Activated T-cell treated with anti-CD3 and anti-CD28 coated beads for 1 hour (primary cell): ENCODE measurements at places on chromosomes 4 and X.

- DNase-seq = no peak
Observed at GRCh38 chrX:50108264-50108663, 92.5 kb downstream of the AKAP4 start.

- DNase-seq = no peak
Observed at GRCh38 chrX:107008034-107008433, 8.0 kb upstream of the MORC4 start.

DNA sequence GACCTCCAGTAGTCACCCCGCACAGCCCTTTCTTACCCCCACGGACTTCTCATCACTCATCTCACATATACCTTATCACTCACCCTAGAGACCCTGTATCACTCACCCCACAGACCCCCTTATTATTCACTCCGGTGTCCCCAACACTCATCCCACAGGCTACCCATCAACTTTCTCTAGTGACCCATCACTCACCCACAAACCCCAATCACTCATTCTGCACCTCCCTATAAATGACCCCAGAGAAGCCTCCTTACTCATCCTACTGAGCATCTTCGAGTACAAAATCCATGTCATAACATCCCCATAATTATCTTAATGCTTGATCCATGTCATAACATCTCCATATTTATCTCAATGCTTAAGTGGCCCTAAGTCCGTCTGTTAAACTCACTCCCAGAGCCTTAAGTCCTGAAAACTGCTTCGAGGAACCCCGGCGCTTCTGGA is 934 bp downstream of the ZNF41 start:
- no peak for DNase-seq

GRCh38 chr4:22720091-22720490 is 27.4 kb downstream of the GBA3 start:
- DNase-seq = no peak

- DNase-seq = no peak
Observed at GRCh38 chr4:181475359-181475758, 767.8 kb upstream of the TENM3 start.

DNA sequence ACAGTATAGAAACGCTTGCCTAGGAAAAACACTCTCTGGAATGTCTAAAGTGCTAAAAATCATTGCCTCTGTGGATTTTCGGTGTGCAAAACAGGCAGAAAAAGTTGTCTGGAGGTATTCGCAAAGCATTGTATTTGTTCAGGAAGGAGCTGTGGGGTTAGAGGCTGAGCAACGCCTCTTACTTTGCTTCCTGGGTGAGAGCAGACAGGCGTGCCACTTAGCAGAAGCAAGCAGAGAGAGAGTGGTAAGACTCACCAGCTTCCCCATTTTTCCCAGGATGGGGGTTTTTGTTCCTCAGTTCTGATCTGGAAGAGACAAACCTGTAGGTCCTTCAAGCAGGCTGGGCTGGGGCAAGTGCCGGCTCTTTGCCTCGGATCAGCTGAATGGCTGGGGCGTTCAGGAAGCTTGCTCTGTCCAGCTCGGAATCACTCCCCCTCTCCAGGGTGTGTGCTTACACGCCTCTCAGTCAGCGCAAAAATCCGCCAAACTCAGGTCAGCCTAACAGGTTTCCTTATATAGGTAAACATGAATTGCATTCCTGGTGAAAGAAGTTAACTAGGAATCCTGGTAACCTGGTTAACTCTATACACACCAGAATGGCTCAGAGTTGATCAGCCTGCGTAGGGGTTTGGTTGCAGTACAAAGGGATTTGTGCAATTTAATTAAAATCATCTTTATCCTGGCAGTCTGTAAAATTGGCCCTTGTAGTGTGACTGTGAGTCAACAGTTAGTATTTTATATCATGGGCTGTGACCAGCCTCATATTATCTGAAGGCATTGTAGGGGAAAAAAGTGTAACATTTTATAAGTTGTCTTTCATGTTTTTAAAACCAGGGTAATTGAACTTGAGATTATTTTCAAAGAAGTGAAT is 213.1 kb upstream of the MID1 start:
- no peak for DNase-seq

DNA sequence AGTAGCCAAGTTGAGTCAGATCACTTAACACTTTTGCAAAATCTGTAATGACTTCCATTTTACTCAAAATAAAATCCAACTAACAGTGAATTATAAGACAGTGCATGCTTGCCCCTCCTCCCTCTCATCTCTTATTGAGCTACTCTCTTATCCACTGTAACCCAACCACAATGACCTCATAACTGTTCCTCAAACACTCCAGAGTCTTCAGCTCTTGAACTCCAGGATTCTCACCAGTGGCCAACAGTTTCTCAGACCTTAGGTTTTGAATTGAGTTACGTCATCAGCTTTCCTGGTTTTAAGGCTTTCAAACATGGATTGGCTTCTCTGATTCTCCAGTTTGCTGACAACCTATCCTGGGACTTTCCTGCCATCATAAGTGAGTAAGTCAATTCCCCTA is 938.3 kb downstream of the RAB28 start:
- no peak for DNase-seq

DNA sequence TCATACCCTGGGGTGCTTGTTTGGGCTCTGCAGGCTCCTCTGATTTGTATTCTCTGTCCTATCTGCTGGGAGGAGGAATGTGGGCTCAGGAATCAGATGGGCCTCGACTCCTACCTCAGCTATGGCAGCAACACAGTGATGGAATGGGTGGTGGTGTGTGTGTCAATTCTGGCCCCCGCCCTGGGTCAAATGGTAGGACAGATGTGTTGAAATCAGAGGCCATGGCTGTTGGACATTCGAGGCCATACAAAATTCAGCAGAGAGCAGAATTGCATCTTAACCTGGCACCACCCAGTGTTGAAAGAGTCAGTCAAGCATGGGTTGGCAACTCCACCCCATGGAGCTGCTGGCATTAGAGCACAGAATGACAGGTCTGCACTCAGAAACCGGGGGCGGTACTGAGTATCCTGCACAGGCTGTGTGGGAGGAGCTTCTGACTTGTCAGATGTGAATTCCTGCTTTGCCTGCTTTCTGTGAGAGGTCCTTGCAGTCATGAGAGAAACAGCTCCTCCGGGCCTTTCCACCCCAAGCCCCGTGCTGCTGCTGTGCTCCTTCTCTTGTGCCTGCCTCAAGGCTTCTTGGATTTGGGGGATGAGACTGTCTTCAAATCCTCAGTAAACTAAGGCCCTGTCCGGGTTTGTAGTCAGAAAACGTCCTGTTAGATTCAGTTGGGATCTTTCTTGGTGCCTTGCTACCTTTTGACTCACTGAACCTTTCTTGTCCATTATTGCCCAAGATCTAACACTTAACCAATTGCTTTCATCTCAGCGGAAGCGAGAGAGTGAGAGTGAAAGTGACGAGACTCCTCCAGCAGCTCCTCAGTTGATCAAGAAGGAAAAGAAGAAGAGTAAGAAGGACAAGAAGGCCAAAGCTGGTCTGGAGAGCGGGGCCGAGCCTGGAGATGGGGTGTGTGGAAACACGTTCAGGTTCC is 13.0 kb downstream of the DKC1 start:
- DNase-seq = no peak

DNA sequence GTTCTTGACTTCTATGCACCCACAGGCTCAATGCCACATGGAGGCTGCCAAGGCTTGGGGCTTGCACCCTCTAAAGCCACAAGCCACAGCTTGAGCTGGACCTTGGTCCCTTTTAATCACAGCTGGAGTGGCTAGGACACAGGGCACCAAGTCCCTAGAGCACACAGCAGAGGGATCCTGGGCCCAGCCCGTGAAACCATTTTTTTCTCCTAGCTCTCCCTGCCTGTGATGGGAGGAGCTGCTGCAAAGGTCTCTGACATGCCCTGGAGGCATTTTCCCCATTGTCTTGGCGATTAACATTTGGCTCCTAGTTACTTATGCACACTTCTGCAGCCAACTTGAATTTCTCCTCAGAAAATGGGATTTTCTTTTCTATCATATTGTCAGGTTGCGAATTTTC is 410.9 kb downstream of the GRID2 start:
- no peak for DNase-seq
